Left hindlimb (tissue), 1 donor: ENCODE measurements at places on chromosomes 16 and 17.

DNA sequence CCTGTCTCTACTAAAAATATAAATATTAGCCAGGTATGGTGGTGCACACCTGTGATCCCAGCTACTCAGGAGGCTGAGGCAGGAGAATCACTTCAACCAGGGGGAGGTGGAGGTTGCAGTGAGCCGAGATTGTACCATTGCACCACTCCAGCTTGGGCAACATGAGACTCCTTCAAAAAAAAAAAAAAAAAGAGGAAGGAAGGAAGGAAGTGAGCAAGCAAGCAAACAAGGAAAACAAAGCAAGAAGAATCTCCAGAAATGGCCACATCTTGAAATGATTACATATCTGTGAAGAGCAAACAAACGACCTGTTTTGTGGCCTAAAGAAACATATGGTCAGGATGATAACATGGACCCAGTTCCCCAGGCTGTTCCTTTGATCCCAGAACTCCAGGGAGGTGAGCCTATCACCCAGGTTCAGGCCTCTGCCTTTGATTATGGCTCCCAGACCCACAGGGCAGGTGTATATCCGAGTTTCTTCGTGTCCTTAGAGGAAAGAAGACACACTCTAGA lies 8.9 kb downstream of the ACOX1 start:
- DNase-seq, result no peak

DNA sequence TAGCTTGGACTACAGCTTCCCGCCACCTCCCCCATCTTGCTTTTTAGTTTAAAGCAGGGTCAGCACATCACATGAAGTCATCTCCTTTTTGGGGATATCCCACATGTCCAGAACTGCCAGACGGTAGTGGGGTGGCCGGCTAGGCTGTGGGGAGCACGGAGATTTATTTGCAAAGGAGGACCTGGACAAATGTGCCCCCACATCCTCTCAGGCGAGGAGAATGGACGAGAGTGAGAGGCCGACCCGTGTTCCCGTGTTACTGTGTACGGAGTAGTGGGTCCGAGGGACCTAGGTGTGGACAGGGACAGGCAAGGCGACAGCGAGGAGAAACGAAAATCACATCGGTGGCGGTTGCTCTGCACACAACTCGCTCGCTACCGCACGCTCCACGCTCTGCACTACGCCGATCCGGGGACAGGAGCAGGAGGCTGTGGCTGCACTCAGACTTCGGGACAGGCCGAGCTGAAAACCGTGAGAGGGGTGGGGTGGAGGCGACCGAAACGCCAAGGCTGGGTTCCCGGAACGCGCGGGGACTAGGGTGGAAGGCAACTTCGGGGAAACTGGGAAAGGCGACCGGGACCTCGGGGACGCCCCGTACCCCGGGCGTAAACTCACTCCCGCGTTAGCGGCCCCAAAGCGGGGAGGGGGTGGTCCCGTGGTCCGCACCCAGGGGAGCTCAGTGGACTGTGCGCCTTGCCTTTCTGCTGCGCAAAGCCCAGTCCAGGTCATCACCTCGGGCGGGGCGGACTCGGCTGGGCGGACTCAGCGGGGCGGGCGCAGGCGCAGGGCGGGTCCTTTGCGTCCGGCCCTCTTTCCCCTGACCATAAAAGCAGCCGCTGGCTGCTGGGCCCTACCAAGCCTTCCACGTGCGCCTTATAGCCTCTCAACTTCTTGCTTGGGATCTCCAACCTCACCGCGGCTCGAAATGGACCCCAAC lies at the start of gene MT1A:
TSS of gene MT1A (plus strand) at position 853 of the 937 bp plus-strand sequence. CDS start at position 926, 73 bp downstream.
- peak; percentile 59 for DNase-seq

- DNase-seq, result peak; percentile 46
These were observed 6.0 kb downstream of the LYRM1 start for GRCh38 chr16:20906341-20907255.

DNA sequence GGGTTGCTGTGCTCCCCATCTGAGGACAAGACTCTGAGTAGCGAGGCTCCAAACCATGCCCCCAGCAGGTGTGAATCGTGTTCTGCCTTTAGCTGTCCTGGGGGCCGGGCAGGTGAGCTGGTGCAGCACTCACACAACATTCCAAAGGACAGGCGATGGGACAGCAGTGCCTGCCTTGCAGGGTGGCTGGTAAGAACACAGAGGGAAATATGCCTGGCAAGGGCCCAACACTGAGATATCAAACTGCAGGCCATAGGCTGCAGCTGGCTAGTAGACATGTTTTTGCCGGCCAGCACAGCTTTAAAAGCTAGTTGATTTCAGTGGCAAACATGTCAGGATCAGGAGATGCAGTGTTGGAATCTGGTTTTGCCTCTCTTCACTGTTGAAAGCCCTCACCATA lies 23.6 kb downstream of the CLEC16A start:
- no peak for DNase-seq

DNA sequence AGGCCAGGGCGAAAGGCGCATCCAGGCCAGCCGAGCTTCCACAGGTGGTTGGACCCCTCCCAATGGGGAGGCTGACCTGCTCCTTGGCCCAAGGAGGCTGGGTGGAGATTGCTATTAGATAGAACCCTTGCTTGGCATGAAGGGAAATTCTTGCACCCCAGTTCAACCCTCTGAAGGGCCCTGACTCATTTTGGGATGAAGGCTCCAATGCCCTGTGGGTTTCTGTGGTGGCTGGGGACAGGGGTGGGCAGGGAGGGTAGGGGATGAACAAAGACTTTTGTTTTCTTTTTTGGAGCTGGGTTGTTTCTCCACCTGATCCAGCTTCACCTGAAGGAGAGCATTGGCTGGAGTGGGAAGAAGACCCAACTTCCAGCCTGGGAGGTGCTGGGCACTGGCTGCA lies 16.7 kb upstream of the TBX21 start:
- no peak for DNase-seq

DNA sequence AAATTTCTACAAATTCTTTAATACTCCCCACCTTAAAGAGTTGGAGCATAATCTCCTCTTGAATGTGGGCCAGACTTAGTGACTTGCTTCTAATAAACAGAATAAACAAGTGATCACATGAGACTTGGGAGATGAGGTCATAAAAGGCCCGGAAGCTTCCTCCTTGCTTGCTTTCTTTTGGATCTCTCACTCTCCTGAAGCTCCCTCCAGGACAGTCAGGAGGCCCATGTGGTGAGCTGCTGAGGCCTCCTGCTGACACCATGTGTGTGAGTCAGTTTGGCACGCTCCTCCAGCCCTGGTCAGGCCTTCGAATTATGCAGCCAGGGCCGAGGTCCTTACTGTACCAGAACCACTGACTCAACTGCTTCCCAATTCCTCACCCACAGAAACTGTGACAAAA lies 53.2 kb downstream of the NDEL1 start:
- no peak for DNase-seq

GRCh38 chr17:82972836-82973372 lies 106.5 kb upstream of the METRNL start:
- DNase-seq, result no peak

GRCh38 chr16:68740628-68741346 lies 3.7 kb downstream of the CDH1 start:
- no peak for DNase-seq
